Nephron progenitor cell (in vitro differentiated cells): ENCODE measurements at places on chromosomes 4 and X.
A peak's percentile ranks its signal among the peaks of the same experiment; 100 is the strongest.

DNA sequence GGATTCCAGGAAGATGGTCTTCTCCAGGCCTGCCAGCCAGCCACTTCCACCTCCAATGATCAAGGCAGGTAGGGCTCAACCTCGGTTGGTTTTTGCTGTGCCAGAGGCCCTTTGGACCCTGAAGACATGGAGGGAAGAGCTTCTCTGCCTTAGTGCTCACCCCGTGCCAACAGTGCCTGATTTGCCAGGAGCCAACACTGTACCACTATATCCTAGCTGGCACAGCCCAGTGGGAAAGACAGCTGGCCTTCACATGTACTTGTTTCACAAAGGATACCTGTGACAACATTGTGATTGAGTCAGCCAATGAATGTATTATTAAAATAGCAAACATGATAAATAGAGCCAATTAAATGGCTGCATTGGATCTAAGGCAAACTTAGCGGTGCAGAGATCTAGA is 51.9 kb upstream of the PRPS1 start:
- DNase-seq = no peak

- DNase-seq = no peak
These were observed 53.1 kb downstream of the BMP2K start for GRCh38 chr4:78829296-78829695.

- peak; percentile 8 for DNase-seq
These were observed 122.2 kb downstream of the SHROOM4 start for GRCh38 chrX:50691820-50692219.

DNA sequence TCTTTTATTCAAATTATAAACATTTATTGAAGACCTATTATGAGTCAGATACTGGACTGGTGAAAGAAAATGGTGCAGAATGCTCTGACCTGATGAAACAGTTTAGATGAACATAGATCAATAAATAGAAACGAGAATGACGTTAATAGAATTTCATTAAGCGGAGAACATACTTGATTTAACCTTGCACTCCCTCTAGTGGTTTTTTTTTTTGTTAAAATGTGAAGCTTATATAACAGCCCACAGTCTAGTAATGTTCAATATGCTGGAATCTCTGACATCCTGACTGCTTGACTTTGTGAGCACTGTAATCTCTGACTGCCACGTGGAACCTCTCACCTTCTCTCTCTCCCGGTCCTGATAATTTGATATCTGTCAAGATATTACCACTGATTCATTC is 32.3 kb downstream of the HDAC8 start:
- no peak for DNase-seq

DNA sequence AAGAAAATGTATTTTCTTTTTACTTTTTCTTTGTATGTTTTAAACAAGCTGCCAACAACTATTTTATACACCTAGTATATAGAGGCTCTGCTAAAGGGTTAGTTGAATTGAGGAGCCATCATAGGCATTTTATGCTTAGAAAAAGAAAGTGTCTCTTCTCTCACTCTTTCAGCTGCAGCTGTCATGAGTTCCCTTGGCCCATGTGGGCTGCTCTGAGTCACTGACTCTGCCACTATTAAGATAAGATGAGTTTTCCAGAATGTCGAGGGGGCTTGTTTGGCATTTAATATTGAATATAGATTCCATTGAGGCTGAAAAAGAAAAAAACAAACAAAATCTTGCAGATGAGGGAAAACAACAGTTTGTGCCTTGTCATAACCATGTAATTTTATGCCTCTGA is 126.0 kb upstream of the PAQR3 start:
- no peak for DNase-seq

DNA sequence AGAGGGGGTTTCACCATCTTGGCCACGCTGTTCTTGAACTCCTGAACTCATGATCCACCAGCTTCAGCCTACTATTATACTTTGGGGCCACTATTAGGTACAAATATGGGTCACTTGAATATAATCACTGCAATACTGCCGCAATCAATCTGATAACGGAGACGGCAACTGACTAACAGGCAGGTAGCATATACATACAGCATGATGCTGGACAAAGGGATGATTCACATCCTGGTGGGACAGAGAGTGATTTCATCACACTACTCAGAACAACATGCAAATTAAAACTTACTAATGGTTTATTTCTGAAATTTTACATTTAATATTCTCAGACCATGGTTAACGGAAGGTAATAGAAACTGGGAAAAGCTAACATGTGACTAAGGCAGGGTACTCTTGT is 10.9 kb downstream of the LRBA start:
- DNase-seq = no peak

DNA sequence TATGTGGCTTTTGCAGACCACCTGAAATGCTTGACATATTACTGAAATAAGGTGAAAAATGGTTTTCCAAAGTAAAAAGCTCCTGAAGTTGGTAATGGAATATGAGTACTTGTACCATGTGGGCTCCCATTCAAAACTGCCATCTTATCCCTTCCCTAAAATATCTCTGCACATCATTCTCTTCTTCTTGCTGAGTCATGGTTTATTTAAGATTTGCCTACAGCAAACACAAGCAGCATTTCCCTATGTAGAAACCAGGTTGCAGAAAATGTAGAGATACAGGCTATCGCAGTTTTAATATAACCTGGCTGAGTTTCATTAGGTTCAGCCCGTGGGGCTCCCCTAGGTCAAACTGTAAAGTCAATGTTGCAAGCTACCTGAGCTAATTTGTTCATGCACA is 270.1 kb downstream of the NLGN4X start:
- DNase-seq = no peak

GRCh38 chr4:97396097-97396496 is 747.2 kb downstream of the STPG2 start:
- DNase-seq = peak; percentile 14

DNA sequence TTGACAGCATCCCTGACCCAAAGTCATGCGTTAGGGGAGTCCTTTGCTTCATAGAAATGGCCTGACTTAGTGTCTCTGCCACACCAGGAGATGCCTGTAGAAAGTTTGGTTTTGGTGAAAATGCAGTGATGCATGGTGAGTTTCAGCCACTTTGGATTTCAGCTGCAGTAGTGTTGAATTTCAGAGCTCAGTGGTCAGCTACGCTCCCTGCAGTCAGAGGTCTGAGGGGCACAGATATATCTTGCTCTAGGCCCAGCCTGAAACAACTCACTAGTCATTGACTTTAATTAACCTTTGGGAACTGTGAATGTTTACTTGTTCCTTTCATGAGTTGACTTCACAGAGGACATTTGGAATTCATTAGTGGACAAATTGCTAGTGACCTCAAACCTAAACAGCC is 17.5 kb downstream of the RBMX2 start:
- DNase-seq = peak; percentile 16

- no peak for DNase-seq
These were observed 20.1 kb downstream of the ADRA2C start for GRCh38 chr4:3786196-3786869.

DNA sequence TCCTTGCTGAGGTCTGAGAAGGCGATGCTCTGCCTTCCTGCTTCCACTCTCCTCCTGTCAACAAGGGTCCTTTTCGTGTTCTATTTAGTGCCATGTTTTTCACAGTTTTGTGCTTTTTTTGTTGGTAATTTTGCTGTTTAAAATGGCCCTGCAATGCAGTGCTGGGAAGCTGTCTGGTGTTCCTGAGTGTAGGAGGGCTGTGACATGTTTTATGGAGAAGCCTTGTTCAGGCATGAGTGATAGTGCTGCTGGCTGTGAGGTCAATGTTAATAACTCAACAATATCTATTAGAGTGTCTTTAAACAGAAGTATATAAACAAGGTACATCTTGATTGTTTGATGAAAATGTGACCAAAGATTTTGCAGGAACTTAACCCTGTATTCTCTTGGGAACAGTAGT is 27.6 kb downstream of the CLCN4 start:
- DNase-seq = no peak

- no peak for DNase-seq
These were observed 723.1 kb downstream of the ADGRL3 start for GRCh38 chr4:61923179-61923578.

DNA sequence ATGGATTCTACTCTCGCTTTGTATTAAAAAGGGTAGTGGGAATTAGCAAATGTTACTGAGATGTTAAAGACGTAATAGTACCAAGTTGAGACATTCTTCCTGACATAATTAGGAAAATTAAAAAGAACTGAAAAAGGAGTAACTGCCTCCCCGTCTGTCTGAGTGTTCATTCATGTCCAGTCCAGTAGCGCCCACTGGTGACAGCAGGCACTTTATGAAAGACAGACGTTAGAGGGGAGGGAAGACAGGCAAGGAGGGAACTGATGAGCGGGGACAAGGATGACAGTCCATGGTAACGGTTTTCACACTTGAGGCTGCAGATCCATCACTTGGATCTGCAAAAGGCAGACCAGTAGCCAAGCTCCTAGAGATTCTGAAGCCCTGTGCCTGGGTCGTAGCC is 326.7 kb downstream of the STK32B start:
- no peak for DNase-seq

- DNase-seq = no peak
These were observed 31.5 kb downstream of the ACTRT1 start for GRCh38 chrX:128020701-128021100.

GRCh38 chrX:78455901-78456300 is 128.5 kb upstream of the CYSLTR1 start:
- no peak for DNase-seq

- no peak for DNase-seq
These were observed 73.3 kb downstream of the PRPS1 start for GRCh38 chrX:107701493-107702121.

GRCh38 chr4:79603681-79604080 is 195.7 kb upstream of the GK2 start:
- no peak for DNase-seq

DNA sequence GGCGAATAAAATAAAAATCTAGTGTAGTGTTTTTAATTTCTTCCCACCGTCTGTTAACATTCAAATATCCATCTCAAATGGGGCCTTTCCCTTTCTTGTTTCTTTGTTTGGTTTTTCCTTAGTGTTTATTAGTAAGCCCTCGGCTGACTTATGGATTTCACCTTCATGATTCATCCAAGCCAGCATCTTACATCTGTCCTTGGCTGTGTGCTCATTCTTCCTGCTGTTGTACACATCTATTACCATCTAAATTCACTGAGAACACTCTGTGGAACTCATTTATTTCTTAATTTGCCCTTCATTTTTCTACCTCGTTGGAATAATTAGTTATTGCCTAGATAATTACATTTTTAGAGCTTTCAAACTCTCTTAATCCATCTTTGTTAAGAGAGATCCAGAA is 84.9 kb downstream of the SPCS3 start:
- no peak for DNase-seq

GRCh38 chr4:100736641-100737451 is 219.0 kb upstream of the EMCN start:
- DNase-seq = no peak

GRCh38 chr4:123652476-123652875 is 255.9 kb downstream of the SPRY1 start:
- no peak for DNase-seq

GRCh38 chrX:15797707-15798106 is 7.4 kb downstream of the ZRSR2 start:
- DNase-seq = no peak

DNA sequence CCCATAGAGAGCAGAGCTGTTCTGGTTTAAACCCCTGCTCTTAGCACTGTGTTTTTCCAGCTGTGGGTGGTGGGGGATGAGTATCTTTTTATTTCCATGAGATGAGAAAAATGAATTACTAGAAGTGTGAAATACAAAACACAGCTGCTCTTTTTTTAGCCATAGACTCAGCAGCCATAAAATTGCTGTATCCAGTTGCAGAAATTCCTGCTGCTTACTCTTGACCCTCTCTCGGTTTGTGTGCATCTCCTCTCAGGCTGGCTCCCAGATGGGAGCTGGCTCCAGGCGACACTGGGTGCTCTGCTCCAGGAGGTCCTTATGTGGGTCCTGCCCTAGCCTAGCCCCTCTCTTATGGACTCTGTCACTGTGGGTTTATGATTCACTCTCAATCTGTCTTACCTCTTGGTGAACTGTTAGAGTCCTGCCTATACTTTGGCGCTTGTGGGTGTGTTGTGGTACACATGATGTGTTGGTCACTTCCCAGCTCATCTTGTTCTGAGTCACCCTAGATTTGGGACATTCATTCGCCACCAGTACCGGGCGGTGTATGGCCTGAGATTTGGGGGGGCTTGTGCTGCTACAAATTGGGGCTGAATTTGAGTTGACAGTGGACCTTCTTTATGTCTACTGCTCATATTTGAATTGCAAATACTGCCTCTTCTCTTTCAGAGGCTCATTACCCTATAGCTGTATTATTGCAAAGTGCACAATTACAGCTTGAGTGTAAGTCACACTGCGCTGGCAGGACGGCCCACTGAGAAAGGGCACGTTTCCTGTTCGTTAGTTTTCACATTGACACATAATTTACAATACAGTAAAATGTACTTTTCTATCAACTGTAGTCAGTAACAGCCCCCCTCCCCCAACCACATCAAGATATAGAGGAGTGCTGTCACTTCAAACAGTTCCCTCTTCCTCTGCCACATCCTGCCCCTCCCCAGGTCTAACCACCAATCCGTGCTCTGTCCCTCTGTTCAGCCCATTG is 46.9 kb upstream of the MSANTD1 start:
- no peak for DNase-seq

GRCh38 chrX:11261260-11261659 is 32.0 kb upstream of the AMELX start:
- no peak for DNase-seq

DNA sequence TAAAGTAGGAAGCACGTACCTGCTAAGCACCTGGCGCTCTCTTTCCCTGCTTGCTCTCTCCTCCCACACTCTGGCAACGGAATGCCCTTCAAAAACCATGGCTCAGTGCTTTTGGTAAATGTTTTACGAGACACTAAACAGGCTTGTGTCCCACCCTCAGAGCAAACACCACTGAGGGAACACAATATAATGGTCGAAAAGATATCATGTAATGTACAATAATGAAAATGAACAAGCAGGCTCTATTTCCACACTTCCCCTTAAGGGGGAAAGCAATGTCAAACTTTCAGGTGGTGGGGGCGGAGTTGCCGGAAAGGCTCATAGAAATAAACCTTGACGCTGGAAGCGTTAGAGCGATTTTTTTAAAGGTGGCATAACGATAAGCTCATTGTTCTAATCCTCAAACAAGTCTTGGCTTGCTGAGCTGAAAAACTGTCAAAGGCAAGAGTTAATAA is 115.1 kb downstream of the RBM47 start:
- no peak for DNase-seq

GRCh38 chr4:76984788-76985211 is 35.2 kb downstream of the SEPTIN11 start:
- DNase-seq = peak; percentile 56

DNA sequence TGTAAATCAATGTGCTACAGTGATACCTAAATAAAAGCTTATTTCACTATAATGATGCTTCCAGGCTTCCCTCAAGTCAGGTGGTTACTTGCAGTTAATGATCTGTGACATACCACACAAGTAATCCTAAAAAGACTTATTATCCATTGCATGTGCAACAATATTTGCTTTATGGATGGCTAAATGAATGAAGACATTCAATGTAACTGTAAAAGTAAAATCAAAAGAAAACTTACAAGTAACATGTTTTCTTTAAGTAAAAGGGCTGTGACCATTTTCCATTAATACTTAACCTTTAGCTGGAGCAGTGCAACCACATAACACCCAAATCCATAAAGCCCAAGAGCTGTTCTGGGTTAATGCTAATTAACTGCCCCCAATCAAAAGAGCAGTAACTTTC is 42.6 kb downstream of the RAB28 start:
- DNase-seq = no peak

- DNase-seq = peak; percentile 48
These were observed 3.2 kb downstream of the CXorf65 start for GRCh38 chrX:71103110-71103983.
